ENCODE measurements at places on chromosomes 11 and 22. TPM values are rescaled to one million over a fixed set of nuclear protein-coding genes. Genes with fewer than 3 reads are reported as not detected.

Gene RASGRP2
- total RNA-seq = 27.2 TPM

GRCh38 chr11:112316971-112317370 is 56.3 kb upstream of the PLET1 start:
- DNase-seq = no peak

DNA sequence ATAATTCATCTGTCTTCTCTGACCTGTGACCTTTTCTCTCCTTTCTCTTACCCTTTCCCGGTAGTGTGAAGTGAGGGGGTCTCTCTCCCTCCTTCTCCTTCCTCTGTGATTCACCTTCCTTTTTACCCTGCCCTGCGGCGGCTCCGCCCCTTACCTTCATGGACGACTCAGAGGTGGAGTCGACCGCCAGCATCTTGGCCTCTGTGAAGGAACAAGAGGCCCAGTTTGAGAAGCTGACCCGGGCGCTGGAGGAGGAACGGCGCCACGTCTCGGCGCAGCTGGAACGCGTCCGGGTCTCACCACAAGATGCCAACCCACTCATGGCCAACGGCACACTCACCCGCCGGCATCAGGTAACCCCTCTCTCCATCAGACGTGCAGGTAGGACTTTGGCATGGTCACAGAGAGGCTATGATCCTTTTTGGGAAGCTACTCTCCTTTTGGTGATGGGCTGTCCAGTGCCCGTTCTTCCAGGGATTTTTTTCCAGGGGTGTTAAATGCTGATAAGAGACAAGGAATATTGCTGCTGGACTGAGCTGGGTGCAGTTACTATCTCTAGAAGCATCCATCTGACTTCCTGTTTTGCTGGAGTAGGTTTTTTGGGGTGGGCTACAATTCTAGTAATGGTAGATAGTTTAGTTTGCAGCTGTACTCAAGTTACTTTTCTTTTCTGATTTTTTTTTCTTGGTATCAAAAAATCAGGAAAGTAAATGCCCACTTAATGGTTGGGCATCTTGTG is 29.9 kb downstream of the CTNND1 start:
- no peak for DNase-seq

Gene BTG4
- not detected for total RNA-seq

- DNase-seq = no peak
Observed at GRCh38 chr11:43489869-43490465, 131.2 kb downstream of the TTC17 start.

DNA sequence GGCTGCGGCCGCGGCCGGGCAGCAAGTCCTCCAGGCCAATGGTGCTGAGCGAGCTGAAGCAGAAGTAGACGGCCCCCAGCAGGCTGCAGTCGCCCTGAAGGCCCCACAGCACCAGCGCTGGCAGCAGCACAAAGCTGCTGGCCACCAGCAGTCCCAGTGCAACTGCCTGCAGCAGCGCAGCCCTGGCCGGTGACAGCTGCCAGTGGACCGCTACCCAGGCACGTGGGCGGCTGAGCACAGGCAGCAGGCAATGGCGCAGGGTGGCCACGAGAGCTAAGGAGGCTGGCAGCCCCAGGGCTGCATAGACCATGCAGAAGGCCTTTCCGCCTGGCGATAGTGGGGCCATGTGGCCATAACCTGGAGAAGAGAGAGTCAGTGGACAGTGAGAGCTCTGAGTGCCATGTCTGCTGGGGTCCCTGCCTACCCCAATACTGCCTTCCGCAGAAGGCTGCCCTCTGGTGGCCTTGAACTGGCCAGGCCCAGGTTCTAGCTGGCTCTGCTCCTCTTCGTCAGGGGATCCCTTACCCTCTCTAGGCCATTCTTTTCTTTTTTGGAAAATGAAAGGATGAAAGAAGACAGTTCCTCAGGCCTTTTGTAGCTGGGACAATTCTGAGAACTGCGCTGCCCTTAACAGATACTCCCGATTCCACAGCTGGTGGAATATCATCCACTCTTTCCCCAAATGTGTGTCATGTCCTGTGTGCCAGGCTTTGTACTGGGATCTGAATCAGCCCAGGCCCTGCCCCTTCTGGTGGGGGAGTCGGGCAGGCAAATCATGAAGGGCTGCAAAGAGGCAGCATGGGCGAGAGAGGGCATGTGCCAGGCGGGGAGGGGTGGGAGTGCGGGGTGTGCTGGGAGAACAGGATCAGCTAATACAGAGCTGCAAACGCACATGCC is 1.8 kb downstream of the KCNK7 start:
- DNase-seq = peak; percentile 75

- no peak for DNase-seq
Observed at GRCh38 chr22:48398181-48398905, 1429.3 kb downstream of the BRD1 start.

Gene PHLDA2
- total RNA-seq = not detected

DNA sequence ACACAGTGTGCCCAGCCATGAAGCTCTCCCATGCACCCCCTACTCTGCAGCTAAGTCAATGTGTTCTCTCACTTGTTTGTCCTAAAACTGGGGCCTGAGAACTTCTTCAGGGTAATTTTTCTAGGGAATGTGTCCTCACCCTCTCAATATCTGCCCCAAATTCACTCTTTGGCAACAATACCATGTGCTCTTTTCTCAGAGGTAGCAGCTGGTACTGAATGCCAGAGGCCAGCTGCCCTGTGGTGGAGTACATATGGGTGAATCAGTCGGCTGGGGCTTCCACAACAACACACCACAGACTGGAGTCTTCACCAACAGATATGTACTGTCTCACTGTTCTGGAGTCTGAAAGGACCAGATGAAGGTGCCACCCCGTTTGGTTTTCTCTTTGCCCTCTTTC is 97.7 kb upstream of the TOP3B start:
- DNase-seq = no peak

GRCh38 chr22:32951076-32951806 is 106.9 kb downstream of the SYN3 start:
- DNase-seq = no peak

DNA sequence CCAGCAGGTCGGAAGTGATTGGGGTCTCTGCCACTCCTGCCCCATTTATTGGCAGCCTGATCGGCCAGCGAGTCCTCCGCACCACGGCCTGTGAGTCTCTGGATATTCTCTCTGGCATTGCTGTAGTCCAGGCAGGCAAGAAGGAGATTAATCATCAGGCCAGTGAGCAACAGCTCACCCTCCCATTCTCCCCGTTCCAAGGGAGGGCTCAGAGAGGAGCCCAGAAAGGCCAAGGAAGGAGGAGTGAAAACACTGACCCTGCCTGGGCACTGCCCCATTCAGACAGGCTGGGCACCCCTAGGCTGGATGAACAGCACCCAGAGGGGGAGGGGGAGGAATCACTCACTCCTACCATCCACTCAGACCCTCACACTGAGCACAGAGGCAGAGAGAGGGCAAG is 3.1 kb downstream of the SAA2 start:
- DNase-seq = no peak

Gene OVCH2
- total RNA-seq = not detected

Gene CHRM4
- 0.99 TPM for total RNA-seq

DNA sequence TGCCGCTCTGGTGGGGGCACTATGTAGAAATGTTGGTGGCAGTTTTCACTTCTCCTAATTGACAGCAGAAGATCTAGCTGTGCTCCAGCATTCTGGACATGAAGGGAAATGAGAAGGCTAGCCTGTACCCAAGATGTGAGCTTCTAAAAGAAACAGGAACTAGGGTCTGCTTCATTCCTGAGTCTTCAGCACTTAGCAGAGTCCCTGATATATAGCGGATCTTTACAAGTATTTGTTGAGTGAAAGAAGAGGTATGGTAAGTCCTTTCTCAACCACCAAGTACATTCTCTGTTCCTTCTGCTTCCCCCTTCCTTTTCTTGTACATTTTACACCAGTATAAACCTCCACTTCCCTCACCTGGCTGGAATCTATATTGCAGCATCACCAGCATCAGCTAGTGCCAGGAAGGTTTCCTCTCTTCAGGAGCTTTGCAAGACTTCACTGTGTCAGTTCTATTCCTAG is 408.3 kb upstream of the CADM1 start:
- no peak for DNase-seq

- DNase-seq = no peak
Observed at GRCh38 chr11:94100253-94100652, 28.4 kb upstream of the PANX1 start.

DNA sequence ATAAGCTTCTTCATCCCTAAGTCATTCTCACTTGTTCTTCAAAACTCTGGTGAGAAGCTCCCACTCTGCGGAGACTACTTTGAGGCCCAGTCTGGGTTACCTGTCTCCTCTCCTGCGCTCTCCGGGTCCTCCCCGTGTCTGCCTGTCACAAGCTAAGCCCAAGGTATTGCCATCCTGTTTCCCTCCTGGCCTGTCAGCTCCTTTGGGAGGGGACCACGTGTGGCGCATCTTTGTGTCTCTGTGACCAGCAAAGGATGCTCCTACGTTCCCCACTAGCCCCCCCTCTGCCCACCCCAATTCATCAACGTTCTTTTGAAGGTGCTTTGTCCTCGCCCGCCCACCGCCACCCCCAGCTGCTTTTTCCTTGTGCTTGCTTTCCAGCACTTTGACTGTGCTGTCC is 31.8 kb upstream of the FBLN1 start:
- DNase-seq = peak; percentile 52

Gene INPP5J
- total RNA-seq = 2.1 TPM

Gene KCNQ1OT1
- 1.4 TPM for total RNA-seq

- DNase-seq = no peak
Observed at GRCh38 chr11:10793470-10794255, 15.1 kb downstream of the EIF4G2 start.

GRCh38 chr11:129731316-129731715 is 84.3 kb upstream of the TMEM45B start:
- no peak for DNase-seq

- no peak for DNase-seq
Observed at GRCh38 chr11:102955624-102956023, at the start of gene MMP13. Gene MMP13, minus strand, starts transcription at chr11:102955732. Its CDS starts 27 bp downstream, at chr11:102955705.

Gene MYEOV
- total RNA-seq = not detected

Gene CSNK1E
- total RNA-seq = 116 TPM

DNA sequence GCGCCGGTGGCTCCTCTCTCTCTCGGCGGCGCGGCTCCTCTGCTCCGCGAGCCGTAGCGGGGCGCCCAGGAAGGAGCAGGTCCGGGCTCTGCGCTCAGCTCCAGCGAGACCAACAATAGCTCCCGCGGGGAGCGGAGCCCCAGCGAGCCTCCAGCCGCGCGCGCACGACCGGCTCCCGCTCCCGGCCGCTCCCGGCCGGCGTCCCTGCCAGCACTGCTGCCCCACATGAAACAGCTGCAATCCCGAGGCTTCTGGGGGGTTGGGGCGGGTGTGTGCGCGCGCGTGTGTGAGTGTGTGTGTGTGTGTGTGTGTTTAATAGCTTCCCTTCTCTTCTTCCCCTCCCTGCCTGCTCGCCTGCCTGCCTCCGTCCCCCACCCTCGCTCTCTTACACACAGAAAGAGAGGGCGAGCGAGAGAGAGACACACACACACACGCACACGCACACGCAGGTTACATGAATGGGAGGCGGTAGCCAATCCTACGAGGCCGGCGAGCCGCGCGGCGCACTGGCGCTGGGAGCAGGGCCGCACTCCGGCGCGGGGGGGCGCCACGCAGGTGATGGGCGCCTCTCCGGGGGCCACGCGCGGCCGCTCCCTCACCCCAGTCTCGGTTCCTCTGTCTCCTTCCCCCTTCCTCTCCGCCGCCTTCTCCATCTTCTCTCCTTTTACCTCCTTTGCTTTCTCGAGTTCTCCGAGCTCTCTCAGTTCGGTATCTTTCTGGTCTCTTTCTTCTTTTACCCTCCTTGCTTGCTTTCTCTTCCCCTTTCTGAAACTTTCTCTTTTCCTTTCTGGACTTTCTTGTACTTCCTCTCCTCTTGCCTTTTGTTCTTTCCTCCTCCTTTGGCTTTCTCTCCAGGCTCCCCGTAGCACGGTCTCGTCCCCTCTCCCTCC is at the start of gene TENM4:
TENM4 (minus strand) TSS at position 460 of the 890 bp plus-strand sequence. CDS start 371,086 bp downstream, outside the sequence.
- peak; percentile 86 for DNase-seq

DNA sequence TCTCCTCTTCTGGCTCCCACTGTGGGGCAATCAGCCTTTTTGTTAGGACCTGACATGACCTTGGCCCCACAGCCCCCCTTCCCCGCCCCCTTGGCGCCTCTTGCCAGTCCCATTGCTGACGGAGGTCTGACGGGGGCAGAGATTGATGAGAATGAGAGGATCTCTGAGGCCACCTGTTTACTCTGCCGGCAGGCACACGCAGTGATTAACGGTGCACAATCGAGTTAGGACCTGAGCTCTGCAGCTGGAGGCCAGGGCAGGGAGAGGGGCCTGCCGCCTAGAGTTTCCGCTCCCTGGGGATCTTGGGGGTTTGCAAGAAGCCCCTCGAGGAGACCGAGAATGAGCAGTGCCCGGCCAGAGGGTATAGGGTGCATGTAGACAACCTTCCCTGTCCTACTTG is 6.8 kb upstream of the CHRM1 start:
- no peak for DNase-seq

GRCh38 chr22:26646158-26646557 is 11.2 kb upstream of the MIAT start:
- DNase-seq = no peak

Gene OSBPL5
- 28.1 TPM for total RNA-seq

GRCh38 chr11:122791836-122792235 is 46.5 kb upstream of the CRTAM start:
- no peak for DNase-seq

Gene APOA4
- not detected for total RNA-seq

- DNase-seq = peak; percentile 63
Observed at GRCh38 chr11:1936781-1937615, 10.1 kb upstream of the MRPL23 start.

Gene TMEM138
- 23.2 TPM for total RNA-seq

- no peak for DNase-seq
Observed at GRCh38 chr11:58796333-58796732, 48.2 kb downstream of the GLYATL2 start.

Gene MRPL16
- 45.6 TPM for total RNA-seq

GRCh38 chr11:98307827-98308491 is 712.8 kb upstream of the CNTN5 start:
- no peak for DNase-seq

GRCh38 chr11:35859301-35859700 is 84.6 kb upstream of the LDLRAD3 start:
- DNase-seq = no peak

DNA sequence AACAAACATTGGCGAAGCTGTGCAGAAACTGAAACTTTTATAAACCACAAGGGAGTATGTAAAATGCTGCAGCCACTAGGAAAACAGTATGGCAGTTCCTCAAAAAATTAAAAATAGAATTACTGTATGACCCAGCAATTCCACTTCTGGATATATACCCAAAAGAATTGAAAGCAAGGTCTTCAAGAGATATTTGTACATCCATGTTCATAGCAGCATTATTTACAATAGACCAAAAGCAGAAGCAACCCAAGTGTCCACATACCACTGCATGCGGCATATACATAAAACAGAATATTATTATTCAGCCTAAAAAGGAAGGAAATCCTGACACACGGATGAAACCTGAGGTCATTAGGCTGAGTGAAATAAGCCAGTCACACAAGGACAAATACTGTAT is 85.8 kb downstream of the RELT start:
- no peak for DNase-seq

- no peak for DNase-seq
Observed at GRCh38 chr11:37926772-37927171, 1328.7 kb upstream of the RAG2 start.

Gene CRYAB
- 151 TPM for total RNA-seq

Gene CD59
- total RNA-seq = 206 TPM

- no peak for DNase-seq
Observed at GRCh38 chr22:45197606-45198462, 34.1 kb downstream of the NUP50 start.

Measured in sigmoid colon (tissue), 7 donors.